NCI-H187 (cell line): ENCODE measurements at places on chromosomes 7 and 10.

GRCh38 chr7:151884312-151885201 is 7.6 kb upstream of the PRKAG2 start:
- DNase-seq, result no peak

GRCh38 chr7:6385110-6385781 is 62.5 kb downstream of the DAGLB start:
- DNase-seq, result no peak

GRCh38 chr7:96729820-96730219 is 20.2 kb upstream of the SEM1 start:
- DNase-seq, result no peak

- DNase-seq, result no peak
Observed at GRCh38 chr7:95405800-95406199, 9.6 kb upstream of the PON3 start.

DNA sequence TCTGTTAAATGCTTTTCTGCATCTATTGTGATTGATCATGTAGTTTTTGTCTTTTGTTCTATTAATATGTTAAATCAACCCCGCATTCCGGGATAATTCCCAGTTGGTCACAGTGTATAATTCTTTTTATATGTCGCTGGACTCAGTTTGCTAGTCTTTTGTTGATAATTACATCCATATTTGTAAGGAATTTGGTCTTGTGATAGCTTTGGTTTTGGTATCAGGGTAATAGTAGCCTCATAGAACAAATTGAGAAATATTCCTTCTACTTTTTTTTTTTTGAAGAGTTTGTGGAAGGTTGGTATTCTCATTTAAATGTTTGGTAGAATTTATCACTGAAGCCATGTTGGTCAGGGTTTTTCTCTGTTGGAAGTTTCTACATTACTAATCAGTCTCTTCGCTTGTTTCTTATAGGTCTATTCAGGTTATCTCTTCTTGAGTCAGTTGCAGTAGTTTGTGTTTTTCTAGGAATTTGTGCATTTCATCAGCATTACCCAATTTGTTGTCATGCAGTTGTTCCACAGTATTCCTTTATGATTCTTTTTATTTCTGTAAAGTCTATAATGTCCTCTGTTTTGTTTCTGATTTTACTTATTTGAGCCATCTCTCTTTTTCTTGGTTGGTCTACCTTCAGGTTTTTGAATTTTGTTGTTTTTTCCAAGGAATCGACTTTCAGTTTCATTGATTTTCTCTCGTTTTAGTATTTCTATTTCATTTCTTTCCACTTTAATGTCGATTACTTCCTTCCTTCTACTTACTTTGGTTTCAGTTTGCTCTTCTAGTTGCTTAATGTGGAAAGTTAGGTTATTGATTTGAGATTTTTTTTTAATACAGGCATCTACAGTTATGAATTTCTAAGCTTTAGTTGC is 64.6 kb upstream of the GJD4 start:
- no peak for DNase-seq

DNA sequence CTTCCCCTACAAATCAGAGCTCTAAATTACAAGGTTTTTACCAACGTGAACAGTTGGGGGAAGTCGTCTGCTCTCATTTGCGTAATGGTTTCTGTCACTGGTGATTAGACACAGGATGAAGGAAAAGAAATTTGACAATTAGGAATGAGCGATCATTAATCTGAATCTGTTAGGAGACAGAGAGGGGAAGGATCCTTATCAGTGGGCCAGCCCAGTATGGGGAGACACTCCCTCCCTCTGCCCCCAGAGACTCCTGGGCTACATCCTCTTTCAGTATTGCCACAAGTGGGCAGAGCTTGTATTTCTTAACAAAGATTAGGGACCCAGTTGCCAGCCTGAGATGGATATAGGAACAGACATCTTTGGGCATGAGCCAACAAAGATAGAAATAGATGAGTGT is 15.5 kb downstream of the HIF1AN start:
- no peak for DNase-seq

GRCh38 chr7:102099474-102099873 is 187.2 kb upstream of the SH2B2 start:
- DNase-seq, result no peak

DNA sequence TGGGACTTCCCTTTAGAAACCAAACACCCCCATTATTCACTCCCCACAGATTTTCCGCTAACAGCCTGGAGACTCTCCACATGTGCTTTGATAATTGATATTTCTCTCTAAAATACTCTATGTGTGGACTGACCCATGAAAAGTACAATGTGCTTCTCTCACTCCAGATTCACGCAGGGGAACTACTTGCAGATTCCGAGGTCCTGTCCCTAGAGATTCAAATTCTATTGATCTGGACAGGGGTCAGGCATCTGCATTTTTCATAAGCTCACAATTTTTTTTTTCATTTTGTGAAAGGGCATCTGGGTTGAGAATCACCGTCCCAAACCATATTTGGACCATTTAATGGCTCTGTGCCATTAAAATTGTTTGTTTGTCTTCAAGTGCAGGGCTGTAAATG is 98.7 kb downstream of the CALCR start:
- DNase-seq, result no peak

GRCh38 chr7:91719008-91719407 is 161.5 kb downstream of the MTERF1 start:
- DNase-seq, result no peak

DNA sequence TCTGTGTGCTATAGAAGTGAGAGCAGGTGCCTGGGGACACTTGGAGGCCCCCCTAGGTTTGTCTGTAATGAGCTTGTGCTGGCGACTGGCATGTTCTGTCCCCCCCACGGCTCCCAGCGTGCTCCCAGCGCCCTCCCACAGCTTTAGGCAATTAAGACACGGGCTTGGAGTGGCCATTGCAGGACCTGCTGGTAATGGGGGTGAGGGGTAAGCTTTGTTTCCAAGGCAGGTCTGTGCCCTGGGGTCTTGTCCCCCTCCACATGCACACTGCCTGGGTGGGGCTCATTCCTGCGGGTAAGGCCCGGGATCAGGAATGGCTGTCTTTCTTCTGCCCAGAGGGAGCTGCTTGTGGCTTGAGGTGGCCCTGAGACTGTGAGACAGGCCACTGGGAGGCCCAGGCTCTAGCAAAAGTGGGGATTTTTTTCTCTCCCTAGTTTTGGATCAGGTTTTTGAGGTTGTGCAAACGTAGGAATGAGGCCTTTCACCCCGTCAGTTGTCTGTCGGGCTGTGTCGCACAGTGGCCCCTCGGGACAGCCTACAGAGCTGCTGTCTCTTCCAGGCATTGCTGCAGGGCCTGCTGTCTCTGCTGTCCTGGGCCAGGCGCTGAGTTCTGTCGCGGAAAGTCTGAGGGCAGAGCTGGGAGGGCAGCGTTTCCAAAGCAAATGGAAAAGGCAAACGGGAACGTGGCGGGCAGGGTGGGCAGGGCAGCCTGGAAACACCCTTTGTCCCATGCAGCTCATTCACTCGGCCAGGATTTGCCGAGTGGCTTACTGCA is 107.4 kb downstream of the LHPP start:
- no peak for DNase-seq

- no peak for DNase-seq
Observed at GRCh38 chr10:126384269-126384873, 3.9 kb downstream of the ADAM12 start.
